ENCODE measurements at places on chromosomes 7 and 10.
A peak's percentile ranks its signal among the peaks of the same experiment; 100 is the strongest.

GRCh38 chr10:113226831-113227445 is 276.9 kb downstream of the TCF7L2 start:
- DNase-seq = no peak

DNA sequence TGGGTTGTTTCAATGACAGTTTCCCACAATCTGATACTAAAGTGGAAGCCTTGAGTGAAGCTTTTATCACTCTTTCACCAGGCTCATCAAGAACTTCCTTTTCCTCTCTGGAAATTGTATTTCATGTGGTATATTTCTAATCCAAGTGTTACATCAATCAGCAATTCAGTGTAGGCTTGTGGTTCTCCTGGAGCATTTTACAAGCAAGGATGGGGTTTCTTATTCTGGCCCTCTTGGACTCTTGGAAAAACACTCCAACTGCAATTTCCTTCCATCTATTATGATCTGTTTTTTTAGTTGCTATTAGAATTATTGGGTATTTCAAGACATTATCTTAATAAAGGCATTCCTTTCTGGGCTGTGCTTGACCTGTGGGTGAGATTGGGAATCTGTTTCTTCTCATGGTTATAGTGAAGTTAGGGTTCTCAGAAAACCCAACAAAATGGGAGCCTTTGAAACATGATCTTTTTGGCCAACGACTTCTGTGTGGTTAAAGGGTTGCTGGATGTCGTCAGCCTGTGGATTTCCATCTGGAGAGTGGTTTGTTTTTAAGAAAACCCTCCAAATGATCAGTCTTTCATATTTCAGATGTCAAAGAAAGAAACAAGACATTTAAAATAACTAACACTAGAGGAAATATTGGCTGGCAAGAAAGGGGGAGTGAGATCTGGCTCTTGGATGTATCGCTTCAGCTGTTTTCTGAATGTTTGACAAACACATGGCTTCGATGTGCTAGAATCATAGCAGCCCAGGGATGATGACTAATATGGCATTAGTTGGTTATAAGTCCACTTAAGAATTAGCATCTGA is 540.2 kb downstream of the LRMDA start:
- no peak for DNase-seq

GRCh38 chr7:105975770-105976417 is 12.8 kb downstream of the CDHR3 start:
- peak; percentile 81 for DNase-seq

DNA sequence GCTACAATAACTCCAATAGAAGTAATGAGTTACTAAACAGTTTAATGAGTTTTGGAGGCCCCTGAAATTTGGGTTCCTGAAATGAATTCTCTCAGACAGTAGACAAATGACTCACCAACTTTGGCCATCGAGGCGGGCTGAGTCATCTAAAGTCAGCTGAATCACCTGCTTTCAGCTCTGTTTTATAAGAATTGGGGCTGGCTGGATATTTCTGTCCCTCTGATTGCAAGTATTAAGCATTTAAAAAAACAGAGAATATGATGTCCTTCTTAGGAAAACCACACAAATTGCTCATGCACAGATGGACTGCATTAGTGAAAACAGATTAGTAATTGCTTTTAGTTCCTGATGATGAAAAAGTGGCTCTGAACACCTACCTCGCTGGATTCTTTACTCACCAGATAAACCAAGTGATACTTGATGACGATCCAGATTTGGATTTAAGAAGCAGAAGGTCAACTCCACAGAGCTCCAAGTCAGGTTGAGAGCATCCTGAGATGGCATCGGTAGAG is 59.1 kb downstream of the ZNF365 start:
- no peak for DNase-seq

Measured in NCI-H774 (cell line).